ENCODE measurements at places on chromosomes 16 and 17.
A peak's percentile ranks its signal among the peaks of the same experiment; 100 is the strongest.

DNA sequence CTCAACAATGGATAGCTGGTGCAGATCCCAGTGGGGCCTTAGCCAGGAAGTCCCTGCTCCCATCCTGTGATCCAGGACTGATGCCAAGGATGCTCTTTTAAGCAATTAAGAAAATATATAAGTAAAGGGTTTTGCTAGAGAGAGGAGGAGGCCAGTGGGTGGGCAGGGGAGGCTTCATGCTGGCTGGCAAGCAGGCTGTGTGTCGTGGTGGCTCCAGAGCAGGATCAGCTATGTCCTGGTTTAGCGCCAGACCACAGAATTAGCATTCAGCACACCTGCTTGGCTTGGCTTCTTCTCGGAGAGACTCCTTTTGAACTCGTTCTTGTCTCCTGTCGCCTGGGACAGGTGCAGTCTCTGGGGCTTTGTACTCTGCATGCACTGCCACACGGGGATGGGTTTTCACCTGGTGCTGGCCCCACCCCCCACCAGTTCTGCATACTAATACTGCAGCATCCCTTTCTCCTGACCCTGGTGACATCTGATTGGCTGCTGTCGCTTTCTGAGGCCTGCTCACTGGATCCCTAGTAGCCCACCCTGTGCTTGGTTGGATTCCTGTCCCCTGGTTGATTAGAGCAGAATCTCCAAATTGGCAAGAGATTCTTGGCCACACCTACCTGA is 66.1 kb downstream of the PLD6 start:
- no peak for DNase-seq

- no peak for DNase-seq
Observed at GRCh38 chr17:36980280-36980761, 31.6 kb downstream of the AATF start.

DNA sequence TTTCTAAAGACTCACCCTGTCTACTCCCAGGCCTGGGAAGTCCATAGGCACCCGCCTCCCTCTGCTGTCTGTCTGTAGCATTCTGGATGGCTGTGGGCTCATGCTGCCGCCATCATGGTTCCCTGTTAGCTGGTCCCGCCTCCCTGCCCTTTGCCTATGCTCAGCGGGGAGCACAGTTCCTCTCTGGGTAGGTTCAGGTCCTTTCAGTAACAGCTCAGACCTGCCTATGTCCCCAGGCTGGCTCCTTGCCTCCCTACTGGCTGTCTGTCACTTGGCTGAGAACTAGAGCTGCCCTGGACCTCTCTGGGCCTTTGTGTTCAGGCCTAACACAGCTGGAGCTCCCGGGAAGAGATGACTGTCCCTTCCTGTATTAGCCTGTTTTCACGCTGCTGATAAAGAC is 317.9 kb downstream of the SNX29 start:
- peak; percentile 67 for DNase-seq

DNA sequence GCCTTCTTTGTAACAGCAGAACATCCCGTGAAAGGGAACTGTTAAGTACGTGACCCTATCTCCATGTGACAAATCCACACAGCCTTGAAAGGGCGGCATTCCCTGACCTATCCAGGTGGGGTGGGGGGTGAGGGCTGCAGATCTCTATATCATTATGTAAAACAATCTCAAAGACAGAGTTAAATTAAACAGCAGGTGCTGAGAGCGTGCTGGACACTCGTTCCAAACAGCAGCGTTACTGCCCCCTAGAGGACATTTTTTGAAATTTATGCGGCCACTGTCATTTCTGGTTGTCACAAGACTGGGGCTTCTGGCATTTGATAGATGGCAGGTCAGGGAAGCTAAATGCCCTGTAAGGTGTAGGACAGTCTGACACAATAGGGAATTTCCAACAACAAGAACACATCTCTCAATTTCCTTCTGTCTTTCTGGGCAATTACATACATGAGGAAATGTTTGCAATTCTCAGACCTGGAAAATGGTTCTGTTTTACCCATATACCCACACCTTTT is 6.7 kb upstream of the SLC25A39 start:
- no peak for DNase-seq

DNA sequence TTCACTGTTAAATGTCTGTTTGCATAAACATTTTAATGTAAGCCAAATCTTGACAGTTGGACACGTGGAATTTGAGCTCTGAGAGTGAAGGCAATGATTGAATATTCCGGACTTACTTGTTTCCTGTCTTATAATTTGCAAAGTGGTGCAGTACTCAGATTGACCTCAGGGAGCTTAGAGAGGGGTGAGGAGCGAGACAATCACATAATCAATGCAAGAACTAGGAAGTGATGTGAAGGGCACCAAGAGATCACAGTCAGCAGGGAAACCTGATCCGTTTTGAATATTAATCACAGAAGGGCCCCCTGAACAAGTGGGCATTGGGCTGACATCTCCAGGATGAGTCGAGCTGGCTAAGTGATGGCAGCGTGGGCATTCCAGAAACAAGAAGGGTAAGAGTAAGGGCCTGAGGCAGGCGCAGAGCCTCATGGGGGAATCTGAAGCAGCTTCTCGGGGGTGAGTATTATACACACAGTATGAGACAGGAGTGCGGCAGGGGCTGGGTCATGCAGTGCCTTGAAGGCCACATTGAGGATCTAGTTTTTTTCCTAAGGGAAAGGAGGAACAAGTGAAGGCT is 26.1 kb downstream of the TEX2 start:
- no peak for DNase-seq

- no peak for DNase-seq
Observed at GRCh38 chr16:71834291-71834690, 11.5 kb upstream of the ATXN1L start.

- DNase-seq, result no peak
Observed at GRCh38 chr16:15536843-15537242, 102.5 kb downstream of the BMERB1 start.

DNA sequence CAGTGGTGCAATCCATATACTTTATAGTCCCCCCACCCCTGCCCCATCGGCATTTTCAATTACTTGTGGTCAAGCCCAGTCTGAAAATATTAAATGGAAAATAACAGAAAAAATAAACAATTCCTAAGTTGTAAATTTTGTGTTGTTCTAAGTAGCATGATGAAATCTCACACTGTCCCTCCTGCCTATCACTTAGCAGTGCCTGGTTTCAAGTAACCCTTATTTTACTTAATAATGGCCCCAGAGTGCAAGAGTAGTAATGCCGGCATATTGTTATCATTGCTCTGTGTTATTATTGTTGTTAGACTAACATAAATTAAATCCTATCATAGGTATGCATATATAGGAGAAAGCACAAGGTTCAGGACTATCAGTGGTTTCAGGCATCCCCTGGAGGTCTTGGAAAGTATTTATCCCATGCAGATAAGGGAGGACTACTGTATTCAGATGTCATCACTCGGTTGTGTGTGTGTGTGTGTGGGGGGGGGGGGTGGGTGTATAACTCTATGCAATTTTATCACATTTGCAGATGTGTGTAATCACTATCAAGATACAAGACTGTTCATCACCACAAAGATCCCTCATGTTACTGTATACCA is 9.3 kb downstream of the UBE2G1 start:
- no peak for DNase-seq

DNA sequence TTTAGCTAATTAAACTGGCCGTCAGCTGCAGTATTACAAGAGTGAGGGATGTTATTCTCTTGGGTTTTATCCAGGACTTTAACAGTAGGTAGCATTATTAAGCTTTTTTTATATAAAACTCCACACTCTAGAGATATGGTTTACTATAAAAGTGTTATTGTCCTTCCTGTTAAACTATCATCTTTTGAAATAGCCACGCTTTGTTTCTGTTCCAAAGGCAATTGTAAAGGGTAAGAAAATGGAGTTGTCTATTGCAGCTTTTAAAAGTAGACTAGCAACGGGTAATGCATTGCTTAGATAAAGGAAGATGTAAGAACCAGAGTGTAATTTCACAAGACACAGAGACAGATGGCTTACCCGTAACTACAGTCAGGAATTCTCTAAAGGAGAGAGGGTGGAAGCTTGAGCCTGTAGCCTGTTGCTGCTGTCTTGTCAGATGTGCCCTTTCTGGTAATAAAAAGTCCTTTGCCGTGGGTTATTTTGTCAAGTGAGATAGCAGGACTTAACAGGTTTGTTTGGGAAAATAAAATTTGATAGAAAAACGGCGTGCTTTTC is 56.4 kb downstream of the WWOX start:
- DNase-seq, result no peak

GRCh38 chr17:28597606-28598383 is 1.0 kb downstream of the SPAG5 start:
- DNase-seq, result no peak

DNA sequence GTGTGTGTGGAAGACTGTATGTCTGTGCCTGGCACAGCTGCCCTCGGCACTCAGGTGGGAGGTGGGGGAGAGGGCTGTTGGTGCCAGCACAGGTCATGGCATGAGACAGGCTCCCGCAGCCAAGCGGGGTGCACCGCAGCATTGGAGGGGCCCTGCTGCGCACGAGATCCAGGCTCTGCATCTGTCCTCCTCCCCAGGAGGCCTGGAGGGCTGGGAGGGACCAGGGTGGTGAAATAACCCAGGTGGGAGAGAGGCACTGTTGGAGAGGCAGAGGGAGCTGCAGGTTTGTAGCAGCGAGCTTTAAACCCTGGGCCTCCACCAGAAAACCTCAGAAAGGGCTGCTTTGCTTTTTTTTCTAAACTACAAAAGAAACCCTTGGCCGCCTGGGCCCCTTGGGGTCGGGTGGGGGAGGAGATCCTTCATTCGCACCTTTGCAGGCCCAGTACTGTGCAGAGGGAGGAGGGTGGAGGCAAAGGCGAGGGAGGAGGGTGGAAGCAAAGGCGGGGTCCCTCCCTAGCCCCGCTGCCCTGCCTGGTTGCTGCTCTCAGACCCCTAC is 241.7 kb downstream of the SEC14L1 start:
- DNase-seq, result no peak

DNA sequence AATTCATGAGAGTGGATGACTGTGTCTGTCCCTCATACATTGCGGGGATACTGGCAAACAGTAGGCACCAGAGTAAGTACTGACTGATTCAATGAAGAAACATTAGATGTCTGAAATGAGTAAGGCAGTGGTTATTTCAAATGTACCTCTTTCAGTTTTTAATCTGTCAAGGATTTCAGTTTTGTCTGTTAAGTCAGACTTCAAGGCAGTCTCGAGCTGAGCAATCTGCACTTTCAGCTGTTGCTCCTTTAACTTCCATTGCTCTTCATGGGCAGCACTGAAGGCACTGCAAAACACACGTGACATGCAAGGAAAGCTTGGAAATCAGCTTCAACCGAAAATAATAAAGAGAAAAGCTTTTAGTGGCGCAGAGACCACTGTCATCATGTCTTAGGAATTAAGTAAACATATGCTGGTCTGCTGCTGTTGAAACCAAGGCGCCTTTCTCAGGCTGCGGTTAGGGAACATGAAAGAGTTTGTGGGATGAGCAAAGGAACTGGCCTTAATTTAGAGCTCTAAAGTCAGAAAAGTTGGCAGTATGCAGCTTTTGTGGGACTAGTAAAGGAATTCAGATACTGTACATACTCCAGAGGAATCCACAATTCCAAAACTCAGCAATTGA is 38.8 kb downstream of the RPGRIP1L start:
- no peak for DNase-seq

- DNase-seq, result no peak
Observed at GRCh38 chr16:82852388-82853008, 225.7 kb downstream of the CDH13 start.

DNA sequence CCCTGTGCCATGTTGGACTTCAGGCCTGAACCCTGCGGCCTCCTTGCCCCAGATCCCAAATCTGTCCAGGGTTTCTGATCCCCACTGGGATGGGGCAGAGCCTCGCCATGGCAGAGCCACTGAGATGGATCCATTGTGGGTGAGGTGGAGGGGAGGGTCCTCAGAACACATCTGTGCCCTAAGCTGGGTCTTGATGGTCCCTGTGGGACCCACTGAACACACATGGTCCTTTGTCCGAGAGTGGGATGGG is 38.0 kb upstream of the KSR1 start:
- no peak for DNase-seq

DNA sequence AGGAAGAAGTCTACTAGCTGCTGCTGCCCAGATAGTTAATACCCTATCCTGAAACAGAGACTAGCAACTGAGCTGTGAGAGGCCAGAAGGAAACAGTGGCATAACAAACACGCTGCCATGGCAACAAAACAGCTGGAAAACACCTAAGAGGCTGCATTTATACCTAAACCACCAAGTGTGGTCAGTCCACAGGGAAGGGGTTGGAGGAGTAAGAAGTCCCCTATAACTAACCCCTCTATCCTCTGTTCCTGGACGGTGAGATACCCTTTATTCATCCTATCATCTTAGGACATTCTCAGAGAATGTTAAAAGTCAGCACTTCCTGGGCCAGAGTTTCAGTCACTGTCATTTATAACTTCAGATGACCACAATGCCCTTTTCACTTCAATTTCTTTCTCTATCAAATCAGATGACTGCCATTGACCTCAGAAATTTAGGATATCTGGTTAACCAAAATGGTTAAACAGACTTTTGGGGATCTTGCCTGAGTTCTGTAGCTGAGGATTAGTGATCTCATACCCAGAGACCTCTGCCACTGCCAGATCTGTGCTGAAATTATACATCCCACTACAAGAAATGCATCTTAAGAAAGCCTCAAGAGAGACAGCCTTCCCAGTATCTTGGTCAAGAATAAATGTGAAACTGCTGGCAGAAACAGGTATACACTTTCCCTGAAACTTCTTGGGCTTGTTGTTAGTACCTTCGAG is 36.2 kb downstream of the STH start:
- no peak for DNase-seq

- no peak for DNase-seq
Observed at GRCh38 chr16:12602811-12603698, 200.6 kb downstream of the CPPED1 start.

GRCh38 chr16:70396246-70396904 is 42.5 kb downstream of the ST3GAL2 start:
- no peak for DNase-seq

- DNase-seq, result no peak
Observed at GRCh38 chr17:65389949-65390348, 171.5 kb downstream of the AXIN2 start.

DNA sequence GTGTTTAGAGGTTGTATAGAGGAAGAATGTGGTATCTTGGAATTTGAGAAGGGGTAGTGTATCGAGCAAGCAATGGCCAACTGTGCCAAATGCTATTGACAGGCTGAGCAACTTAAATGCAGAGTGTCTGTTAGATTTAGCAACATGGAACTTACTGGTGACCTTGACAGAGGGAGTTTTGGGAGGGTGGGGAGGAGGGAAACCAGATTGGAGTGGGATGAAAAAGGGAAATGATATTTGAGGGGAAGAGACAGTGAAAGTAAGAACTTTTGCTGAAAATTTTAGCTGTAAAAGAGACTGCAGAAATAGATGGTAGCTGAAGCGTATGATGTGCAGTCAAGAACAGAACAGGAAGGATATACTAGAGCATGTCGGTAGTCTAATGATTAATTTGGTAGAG is 1.1 kb downstream of the LRRC36 start:
- DNase-seq, result no peak
